ENCODE measurements at places on chromosomes 12 and 14. TPM values are rescaled to one million over a fixed set of nuclear protein-coding genes. Genes with fewer than 3 reads are reported as not detected.

Gene TPH2
- total RNA-seq = not detected

Gene SPIC
- not detected for total RNA-seq

DNA sequence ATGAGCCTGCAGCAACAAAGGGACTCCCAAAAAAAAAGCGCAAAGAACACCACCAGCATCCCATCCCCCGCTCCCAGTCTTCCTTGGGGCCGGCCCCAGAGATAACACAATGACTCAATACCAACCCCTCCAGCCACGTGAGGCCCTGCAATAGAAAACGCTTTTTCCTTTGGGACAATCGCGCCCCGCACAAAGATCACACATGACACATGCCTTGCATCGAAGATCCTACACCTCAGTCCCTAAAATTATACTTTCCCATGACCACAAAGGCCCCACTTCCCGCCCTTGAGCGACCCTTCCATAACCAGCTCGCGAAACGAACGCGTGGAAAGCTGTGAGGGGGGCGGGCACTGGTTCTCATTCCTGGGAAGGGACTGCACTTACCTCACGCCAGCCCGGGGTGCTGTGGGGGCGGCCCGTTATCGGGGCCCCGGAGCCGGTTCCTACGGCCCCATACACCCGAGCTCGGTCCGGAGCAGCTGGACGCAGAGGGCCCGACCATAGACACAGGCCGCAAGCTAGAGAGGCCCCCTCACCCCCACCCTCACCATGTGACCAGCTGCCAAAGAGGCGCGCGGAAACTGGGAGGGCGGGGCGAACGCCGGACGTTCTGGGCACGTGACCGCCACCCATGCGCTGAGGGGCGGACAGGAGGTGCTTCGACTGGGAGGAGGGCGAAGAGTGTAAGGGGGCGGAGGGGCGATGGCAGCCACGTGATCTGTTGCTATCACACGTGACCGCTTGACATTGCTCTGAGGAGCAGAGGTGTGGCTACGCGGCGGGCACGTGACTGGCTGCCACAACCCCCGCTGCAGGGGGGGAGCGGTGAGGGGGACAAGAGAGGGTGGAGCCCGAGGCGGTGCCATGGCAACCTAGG lies at the start of gene CDK4:
Gene CDK4 (minus strand): TSS at position 523 of the 880 bp plus-strand sequence. CDS start 593 bp downstream, outside the sequence.
- DNase-seq = peak; percentile 98

GRCh38 chr12:3431686-3432085 lies 59.3 kb upstream of the PRMT8 start:
- no peak for DNase-seq

GRCh38 chr14:50725761-50726160 lies 57.7 kb upstream of the SAV1 start:
- DNase-seq = no peak

DNA sequence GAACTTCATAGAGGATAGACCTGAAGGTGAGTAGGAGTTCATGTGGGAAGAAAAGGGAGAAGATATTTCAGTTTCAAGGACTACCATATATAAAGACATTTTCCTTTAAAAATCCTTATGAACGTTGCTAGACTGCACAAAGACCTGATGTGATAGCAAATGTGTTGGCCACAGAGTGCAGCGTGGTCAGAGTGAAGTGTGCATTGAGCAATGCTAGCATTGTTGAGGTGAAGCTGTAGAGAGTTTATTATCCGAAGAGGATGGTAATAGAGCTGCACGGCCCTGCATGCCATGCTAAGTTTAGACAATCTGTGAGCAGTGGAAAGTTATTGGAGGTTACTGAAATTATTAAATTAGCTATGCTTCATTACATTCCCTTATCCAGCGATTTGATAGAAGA lies 413.0 kb downstream of the CCDC91 start:
- no peak for DNase-seq

- no peak for DNase-seq
Observed at GRCh38 chr12:100796621-100797020, 2.0 kb downstream of the ANO4 start.

GRCh38 chr12:21774358-21775132 lies at the start of gene KCNJ8:
TSS of gene KCNJ8 (minus strand) at chr12:21774706. CDS start at chr12:21773616, 1,090 bp downstream.
- DNase-seq = no peak

DNA sequence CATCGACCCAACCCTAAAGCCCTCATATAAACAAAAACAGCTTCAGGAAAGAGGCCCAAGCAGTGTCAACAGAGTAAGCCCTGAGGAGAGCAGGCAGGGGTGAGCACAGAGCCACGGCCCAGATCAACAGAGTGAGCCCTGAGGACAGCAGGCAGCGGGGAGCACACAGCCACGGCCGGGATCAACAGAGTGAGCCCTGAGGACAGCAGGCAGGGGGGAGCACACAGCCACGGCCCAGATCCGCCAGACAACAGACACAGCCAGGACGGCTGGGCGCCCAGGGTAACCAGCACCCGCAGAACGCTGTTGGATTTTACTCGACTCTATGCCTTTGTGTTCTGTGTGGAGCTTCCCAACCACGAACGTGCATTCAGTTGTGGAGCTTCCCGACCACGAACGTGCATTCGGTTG lies 15.0 kb downstream of the CCDC85C start:
- DNase-seq = no peak

GRCh38 chr12:111650912-111651311 lies 34.8 kb downstream of the BRAP start:
- DNase-seq = no peak
